ENCODE measurements at places on chromosomes 1 and 21. TPM values are rescaled to one million over a fixed set of nuclear protein-coding genes. Genes with fewer than 3 reads are reported as not detected.

Gene ATP6V1G3
- total RNA-seq = not detected

Gene FOXO6
- 11.9 TPM for total RNA-seq

Gene SLAMF8
- 0.05 TPM for total RNA-seq

Gene LCE1F
- not detected for total RNA-seq

Gene ACTA1
- 0.15 TPM for total RNA-seq

Gene CASZ1
- 2.4 TPM for total RNA-seq

Gene RSPH1
- total RNA-seq = not detected

Gene C1orf87
- total RNA-seq = not detected

Gene LAD1
- total RNA-seq = 1.1 TPM

Gene OR2T35
- not detected for total RNA-seq

Gene PLA2G2C
- not detected for total RNA-seq

Gene OR2L3
- not detected for total RNA-seq

Gene IQCC
- total RNA-seq = 6.1 TPM

Gene LCK
- total RNA-seq = not detected

Gene RAB7B
- total RNA-seq = not detected

Gene EFCAB14
- total RNA-seq = 46.7 TPM

Gene SH3D21
- 1.4 TPM for total RNA-seq

Gene MYOG
- total RNA-seq = 538 TPM

Gene RGS5
- 1.9 TPM for total RNA-seq

Gene MEF2D
- 13.3 TPM for total RNA-seq

Gene RIPPLY3
- total RNA-seq = not detected

Gene KCND3
- 3.5 TPM for total RNA-seq

Gene EPHA10
- not detected for total RNA-seq

Gene OR2L8
- total RNA-seq = not detected

Gene EDN2
- 0.32 TPM for total RNA-seq

Gene AMIGO1
- total RNA-seq = 0.59 TPM

Gene APP
- total RNA-seq = 399 TPM

Gene INTS11
- total RNA-seq = 66.0 TPM

Gene FAM72D
- total RNA-seq = 9.9 TPM

Gene UMODL1
- 0.79 TPM for total RNA-seq

Gene ESRRG
- total RNA-seq = 1.0 TPM

Gene CHIA
- total RNA-seq = not detected

Gene ATG4C
- 21.3 TPM for total RNA-seq

Gene TCP10L
- total RNA-seq = not detected

Gene ADGRL2
- total RNA-seq = 90.3 TPM
